ENCODE measurements at places on chromosomes 13 and 19.

DNA sequence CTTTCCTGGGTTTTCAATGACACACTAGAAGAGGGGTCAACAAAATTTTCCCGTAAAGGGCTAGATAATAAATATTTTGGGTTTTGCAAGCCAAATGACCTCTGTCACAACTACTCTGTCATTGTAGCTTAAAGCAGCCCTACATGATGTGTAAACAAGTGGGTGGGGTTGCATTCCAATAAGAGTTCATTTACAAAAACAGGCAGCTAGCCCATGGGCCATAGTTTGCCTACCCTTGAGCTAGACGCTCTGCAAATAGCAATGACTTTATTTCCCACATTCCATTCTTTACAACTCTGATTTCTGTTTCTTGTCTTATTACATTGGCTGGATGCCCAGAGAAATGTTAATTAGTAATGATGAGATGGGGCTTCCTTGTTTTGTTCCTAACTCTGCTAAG is 76.0 kb downstream of the ZNF557 start:
- no peak for DNase-seq

DNA sequence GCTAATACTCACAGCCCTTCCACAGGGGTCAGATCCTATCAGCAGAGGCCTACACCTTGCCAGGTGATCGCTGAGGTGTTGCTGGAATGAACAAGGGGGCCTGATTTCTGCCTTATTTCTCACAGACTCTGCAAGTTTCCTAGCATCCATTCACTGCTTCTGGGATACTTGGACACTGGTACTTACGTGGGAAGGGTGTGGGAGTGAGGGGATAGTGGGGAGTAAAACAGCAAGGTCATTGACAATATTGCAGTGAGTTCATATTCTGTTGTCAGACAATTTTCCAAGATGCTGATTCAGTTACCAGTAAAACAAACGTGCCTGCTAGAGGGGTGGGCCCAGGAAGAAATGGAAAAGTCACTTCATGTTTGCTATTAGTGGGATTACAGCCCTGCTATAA is 276.5 kb downstream of the SHISA2 start:
- no peak for DNase-seq

- no peak for DNase-seq
Observed at GRCh38 chr13:50589651-50590054, 253.8 kb downstream of the DLEU7 start.

- no peak for DNase-seq
Observed at GRCh38 chr13:77466753-77467422, 68.6 kb upstream of the SCEL start.

- DNase-seq = no peak
Observed at GRCh38 chr13:85586422-85586831, 212.8 kb downstream of the SLITRK6 start.

- DNase-seq = no peak
Observed at GRCh38 chr19:49462492-49462891, 9.5 kb downstream of the ALDH16A1 start.

- no peak for DNase-seq
Observed at GRCh38 chr13:34294483-34295129, 476.7 kb downstream of the RFC3 start.

GRCh38 chr19:30006207-30006606 is 64.2 kb downstream of the URI1 start:
- no peak for DNase-seq

DNA sequence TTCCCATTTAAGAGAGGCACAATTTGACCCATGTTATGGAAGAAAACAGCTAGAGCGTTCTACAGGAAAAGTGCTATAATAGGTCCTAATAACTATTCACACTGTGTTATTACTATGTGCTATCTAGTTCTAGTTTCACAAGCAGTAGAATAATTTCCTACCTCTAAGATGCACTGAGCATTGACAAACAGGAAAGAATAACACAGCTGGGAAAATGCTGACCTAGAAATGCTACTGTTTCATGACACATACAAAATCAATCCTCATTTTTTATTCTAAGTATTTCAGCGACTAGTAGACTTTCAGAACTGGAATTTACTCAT is 259.5 kb downstream of the ITGBL1 start:
- no peak for DNase-seq

GRCh38 chr13:46184277-46184699 is 2.3 kb upstream of the LCP1 start:
- no peak for DNase-seq

GRCh38 chr19:1856345-1856697 is 7.1 kb downstream of the KLF16 start:
- no peak for DNase-seq

GRCh38 chr19:47186446-47187334 is 44.3 kb downstream of the BBC3 start:
- no peak for DNase-seq

DNA sequence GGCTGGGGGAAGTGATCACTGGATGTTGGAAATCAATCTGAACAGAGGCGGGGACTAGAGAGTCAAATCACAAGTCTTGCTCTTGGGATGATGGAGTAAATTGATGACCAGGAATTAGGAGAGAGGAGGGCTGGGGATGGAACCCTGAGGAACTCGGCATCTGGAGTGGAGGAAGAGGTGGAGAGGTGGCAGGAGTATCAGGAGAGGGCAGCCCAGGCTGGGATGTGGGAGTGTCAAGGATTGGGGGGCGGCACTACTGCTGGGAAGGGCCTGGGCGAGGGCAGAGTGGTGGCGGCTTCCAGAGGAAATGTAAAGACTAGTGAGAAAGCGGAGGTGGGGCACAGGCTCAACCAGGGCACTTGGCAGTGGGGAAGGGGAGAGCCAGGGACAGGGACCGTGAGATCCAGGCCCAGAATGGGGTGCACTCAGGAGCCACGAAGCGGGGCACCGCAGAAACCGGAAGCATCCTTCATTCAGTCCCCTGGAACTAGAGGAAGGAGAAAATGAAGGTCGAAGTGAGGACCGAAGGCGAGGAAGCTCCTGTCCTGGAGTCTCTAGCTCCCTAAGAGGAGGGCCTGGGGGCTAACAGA is 81.2 kb upstream of the GPR183 start:
- no peak for DNase-seq

- no peak for DNase-seq
Observed at GRCh38 chr13:51932231-51932630, 70.5 kb downstream of the CCDC70 start.

GRCh38 chr19:23287620-23288019 is 37.4 kb upstream of the ZNF724 start:
- DNase-seq = no peak

DNA sequence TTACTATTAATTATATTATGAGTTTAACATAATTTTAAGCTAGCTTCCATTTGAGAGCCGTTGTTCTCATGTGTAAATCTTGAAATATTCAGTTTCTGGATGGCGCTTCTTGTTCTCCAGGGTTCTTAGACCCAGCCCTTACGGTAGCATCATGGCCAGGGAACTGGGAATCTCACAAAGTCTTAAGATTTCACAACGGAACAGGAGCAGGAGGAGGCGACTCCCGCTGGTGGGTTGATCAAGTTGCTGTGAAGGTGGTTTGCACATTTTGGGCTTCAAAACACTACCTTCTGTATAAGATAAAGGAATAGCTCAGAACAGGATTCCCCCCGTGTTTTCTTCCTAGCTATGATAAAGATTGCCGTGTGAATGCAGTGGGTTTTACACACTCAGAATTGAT is 2.8 kb downstream of the NAXD start:
- no peak for DNase-seq

DNA sequence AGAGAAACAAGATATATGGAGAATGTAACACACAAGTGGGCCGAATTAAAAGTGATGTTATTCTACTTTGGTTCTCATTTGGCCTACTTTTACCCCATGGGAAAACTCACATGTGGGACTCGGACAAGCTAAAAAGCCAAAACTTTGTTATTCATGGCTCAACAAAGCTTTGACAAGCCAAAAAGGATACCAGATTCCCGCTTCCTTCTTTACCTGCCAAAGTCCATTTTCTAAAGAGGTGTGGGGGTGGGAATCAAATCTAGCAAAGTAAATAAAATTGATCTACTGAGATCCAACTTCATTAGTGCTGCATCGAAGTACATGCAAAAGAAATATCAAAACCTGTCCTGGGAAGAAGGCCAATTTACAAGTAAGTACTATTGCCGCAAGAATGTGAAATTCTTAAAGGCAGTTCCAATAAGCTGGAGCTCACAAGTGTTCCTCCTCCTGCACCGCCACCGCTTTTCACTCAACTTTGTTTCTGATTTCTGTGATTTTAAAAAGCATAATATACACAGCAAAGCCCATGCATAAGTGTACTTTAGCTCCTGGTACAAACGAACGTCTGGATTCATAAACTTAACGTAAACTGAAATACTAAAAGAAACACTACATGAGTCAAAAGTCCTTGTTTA is 1.1 kb downstream of the LNX2 start:
- DNase-seq = no peak

DNA sequence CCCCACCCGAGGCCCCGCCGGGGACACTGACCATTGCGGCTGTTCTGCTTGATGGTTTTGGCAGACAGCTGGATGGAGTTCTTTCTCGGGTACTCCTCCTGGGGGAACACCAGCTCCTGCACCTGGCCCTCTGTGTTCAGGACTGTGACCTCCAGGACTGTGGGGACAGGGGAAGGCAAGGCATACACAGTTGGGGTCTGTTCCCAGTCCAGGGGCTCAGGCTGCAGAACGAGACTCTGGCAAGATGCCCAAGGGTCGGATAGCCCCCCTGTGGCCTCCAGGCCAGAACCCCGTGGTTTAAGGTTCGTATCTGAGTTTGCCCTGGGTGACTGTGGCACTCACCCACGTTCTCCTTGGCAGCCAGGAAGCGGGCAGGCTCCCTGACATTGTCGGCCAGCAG is 22.7 kb upstream of the ASF1B start:
- DNase-seq = no peak

GRCh38 chr13:75202981-75203380 is 279.0 kb downstream of the TBC1D4 start:
- DNase-seq = no peak

DNA sequence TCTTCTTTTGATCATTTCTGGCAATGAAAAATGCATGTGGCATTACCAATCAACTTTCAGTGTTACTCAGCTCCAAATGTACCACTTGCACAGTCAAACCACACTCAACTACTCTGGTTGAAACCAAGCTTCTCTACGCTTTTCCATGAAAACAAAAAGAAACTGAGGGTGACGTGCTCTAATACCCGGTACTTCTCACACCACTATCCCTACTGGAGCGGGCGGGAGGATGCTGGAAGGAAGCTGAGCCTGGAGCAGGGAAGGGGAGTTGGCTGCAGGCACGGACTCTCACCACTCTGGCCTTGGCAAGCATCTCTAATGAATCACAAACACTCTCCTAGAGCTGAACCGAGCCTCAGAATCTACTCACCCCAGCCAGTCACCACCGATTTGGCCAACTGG is 48.2 kb downstream of the STK24 start:
- no peak for DNase-seq

DNA sequence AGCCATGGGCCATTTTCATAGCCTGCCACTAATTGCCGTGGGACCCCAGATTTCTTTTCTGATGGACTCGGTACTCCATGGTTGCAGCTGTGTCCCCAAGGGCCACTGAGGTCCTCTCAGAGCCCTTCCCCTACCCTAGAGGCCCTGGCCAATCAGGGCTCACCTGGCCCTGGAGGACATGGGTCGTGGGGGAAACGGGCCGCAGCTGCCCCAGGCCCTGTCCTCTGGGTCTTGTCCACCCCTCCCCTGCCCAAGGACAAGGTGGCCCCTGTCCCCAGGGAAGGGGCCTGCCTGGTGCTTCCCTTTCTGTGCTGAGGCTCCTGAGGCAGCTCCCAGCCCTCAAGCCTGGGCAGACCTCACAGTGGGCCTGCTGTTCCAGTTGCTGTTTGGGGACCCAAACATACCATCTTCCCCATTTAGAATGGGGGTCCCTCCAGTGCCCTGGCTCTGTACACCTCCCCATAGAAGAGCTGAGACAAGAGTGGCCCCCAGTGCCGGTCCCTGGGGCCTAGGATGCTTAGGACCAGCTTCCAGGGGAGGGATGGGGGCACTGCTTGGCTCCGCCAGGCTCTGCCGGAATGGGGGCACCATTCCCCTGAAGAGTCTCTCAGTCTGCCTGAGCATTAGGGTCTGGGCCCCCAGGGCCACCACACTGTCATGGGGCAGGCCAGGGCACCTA is 3.2 kb downstream of the RAB11B start:
- no peak for DNase-seq

GRCh38 chr13:102911336-102911735 is 65.5 kb downstream of the ERCC5 start:
- DNase-seq = no peak

DNA sequence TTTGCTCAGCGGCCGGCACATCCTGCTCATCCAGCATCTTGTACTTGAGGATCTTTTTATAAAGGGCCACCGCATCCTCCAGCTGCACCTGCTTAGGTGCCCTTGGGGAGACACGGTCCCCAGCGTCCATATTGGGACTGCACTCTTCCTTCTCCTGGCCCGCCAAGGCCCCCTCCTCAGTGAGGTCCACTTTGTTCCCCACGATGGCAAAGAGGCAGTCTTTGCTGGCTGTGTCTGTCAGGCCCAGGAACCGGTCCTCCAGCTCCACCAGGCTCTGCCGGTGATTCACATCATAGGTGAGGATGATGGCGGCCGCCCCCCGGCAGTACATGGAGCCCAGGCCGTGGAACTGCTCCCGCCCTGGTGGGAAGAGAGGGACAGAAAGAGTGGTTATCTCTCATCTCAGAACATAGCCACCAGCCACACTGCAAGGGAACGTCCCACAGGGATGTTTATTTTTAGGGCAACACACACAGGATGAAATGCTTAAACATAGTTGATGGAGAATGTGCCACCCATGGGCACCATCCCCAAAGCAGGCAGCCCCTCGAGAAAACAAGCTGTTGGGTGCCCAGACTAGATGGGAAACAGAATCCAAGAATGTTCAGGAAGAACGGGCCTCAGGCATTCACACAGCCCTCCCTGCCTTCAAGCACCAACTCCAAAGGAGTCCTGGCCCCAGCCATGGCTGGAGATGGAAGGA is 37.5 kb downstream of the RAB20 start:
- DNase-seq = no peak

DNA sequence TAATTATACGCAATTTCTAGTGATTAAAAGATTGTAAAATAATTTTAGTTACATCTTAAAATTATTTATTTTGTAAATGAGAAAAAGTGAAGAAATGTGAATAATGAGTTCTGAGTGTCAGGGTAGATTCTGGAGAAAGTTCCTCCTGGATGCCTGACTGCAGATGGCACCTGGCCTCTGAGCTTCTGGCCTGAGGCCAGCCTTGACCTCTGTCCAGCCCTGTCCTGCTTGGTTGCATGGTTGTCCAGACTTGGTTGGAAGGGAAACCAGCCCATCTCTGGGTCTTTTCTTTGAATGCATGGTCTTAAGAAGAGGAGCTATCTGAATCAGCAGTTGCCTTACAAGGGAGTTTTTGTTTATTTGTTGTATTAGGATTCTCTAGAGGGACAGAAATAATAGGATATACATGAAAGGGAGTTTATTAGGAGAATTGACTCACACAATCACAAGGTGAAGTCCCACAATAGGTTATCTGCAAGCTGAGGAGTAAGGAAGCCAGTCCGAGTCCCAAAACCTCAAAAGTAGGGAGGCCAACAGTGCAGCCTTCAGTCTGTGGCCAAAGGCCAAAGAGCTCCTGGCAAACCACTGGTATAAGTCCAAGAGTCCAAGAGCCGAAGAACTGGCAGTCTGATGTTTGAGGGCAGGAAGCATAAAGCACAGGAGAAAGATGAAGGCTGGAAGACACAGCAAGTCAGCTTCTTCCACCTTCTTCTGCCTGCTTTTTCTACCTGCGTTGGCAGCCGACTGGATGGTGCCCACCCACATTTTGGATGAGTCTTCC is 385.8 kb downstream of the ZNF536 start:
- no peak for DNase-seq

GRCh38 chr13:40345149-40345514 is 321.3 kb downstream of the FOXO1 start:
- DNase-seq = no peak

GRCh38 chr19:33437393-33437820 is 63.9 kb downstream of the CEBPG start:
- no peak for DNase-seq

All from SIG-M5 (cell line).